ENCODE measurements at places on chromosomes 12 and 14.
A peak's percentile ranks its signal among the peaks of the same experiment; 100 is the strongest.

GRCh38 chr12:97293541-97293940, 169.1 kb upstream of the RMST start:
- no peak for DNase-seq

DNA sequence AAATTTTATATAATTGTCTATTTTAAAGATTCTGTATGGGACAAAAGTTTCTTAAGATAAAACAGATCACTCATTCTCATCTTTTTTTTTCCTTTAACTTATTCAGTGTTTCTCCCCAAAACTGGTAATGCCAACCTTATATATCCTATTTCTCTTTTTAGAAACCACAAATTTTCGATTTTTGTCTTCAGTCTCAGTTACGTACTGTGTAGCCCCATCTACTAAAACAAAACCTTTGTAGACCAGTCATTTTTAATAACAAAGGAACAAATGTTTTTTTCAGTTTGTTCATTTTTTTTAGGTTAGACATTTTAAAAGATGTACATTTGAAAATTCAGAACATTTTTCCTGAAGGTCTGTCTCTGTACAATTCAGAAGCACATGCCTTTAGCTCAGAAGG, 18.2 kb downstream of the PNMA1 start:
- no peak for DNase-seq

GRCh38 chr12:115257791-115258190, 573.8 kb upstream of the TBX3 start:
- no peak for DNase-seq

DNA sequence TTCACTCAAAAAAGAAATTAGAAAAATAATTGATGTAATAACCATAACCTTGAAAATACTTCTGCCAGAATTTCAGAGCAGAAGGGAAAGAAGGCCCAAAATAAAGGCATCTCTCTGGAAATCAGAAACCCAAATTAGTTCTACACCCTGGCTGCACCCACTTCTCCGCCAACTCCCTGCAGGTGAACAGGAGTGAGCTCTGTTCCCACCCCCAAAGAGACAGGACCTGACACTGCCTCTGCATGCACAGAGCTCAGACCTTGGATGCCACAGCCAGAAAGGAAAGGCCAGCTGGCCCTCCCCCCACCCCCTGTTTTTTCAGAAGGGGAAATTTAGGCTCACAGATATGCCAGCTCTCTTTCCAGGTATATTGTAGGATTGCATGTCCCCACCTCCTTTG, 228.2 kb downstream of the BCL11B start:
- no peak for DNase-seq

DNA sequence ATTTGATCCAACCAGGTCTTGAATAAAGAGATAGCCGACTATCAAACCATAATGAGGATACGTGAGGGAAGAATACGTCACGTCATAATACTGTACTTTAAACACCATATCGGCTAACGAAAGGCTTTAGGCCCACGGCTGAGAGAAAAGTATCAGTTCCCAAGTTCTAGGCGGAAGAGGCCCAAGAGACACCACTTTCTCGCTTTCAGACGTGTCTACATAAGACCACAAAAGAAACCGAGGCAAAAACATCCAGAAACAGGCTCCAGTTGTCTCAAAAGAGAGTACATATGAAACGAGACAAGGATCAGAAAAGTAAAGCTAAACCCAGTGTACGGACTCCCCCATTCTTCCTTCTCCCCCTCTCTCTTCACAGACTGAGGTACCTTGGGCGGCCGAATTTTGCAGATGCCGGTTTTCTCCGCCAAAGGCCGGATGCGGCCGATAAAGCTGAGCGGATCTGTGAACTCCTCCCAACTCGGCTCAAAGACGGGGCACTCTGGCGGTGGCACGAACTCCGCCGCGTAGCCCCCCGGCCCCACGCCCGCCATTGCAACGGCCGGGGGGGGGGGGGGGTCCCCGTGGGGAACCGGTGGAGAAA, 479 bp downstream of the KDM5A start:
- no peak for DNase-seq

DNA sequence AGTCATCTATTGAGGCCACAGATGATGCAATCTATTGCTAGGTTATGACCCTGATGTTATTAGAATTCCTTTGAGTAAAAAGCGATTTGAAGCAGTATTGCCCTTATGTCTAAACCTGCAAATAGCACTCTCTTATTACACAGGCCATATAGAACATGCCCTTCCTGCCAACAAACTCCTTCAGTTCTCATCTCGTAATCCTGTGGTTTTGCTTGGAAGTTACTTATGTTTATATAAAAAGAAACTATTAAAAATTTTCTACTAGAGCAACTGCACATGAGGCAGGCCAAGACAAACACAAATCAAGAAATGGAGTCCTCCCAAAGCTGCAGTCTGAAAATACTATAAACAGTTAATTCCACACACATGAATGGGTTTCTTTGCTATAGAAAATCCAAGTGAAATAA, 1200.2 kb downstream of the LRFN5 start:
- DNase-seq, result no peak

DNA sequence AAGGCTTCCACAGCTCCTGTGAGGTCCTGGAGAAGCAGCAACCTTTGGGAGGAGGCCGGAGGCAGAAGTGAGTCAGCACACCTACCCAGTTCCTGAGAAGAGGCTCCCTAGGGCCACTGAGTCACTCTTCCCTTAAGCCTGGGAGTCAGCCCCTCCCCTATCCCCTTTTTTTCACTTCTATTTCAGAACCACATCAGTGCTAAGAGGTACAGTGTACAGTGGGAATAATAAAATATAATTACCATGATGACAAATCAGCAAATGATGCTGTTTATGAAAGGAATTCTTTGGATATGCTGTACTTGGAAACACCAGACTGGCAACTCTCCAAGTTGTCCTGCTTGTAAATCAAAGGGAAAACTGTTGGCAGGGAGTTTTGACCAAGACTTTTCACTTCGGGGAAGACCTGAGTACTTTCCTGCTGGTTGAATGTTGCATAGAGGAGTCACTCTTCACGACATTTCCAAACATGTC, 7.8 kb upstream of the TBPL2 start:
- no peak for DNase-seq

- DNase-seq, result no peak
These were observed 9.9 kb downstream of the PMEL start for GRCh38 chr12:55955800-55956508.

GRCh38 chr12:68341822-68342221, 9.7 kb upstream of the MDM1 start:
- no peak for DNase-seq

DNA sequence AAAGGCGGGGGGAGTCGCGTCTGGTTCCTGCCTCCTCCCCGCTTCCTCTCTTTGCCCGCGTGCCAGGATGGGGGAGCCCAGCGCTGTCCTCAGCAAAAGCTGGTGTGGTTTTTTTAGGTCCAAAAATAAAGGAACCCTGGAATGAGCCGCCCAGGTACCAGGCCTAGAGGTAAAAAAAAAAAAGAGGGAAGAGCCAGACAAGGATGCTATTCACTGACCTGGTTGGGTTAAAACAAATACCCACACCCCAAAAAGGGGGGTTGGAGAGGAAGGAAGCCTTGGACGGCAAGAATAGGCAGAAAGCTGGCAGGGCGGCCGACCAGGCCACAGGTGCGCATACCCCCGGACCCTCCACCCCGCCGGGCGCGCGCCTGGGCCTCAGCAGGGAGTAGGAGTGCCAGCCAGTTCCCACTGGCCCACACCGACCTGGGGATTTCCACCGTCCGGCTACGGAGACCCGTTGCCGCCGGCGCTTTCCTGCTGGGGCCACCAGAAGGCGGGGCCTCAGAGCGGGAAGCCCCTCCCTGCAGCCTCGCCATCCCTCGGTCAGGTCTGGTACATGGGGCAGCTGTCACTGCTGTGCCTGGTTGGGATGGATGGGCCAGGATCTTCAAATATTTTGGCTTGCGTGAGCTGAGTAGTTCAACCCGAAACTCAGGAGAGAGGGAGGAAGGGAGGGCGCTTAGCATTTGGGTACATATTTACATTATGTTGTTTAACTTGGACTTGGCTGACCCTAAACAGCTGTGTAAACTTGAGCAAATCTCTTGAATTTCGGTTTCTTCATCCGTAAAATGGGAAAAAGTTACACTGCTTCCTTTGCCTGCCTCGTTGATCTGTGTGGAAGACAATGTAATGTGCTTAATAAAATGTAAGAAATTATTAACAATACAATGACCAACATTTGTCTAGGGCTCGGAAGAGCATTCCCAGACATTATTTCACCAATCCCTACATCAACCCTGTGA, 5.4 kb upstream of the IRF2BPL start:
- no peak for DNase-seq

DNA sequence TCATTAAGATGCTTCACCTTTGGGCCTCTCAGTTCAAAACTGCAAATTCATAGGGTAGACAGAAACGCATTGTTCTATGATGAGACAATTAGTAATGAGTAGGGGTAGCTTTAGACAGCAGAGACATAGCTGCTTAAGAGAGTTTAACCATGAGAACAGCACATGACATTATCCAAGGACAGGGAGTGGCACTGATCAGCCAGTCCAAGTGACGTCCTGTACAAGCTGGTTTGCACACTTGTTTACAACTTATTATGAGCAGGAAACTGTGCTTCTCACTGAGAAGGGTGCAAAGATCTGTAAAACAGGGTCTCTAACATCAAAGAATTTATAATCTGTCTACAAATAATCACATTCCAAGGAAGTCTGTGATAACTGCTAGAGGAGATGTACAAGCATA, 11.2 kb upstream of the SRSF5 start:
- DNase-seq, result no peak

GRCh38 chr12:110281549-110282299, 677 bp downstream of the ATP2A2 start:
- DNase-seq, result no peak

DNA sequence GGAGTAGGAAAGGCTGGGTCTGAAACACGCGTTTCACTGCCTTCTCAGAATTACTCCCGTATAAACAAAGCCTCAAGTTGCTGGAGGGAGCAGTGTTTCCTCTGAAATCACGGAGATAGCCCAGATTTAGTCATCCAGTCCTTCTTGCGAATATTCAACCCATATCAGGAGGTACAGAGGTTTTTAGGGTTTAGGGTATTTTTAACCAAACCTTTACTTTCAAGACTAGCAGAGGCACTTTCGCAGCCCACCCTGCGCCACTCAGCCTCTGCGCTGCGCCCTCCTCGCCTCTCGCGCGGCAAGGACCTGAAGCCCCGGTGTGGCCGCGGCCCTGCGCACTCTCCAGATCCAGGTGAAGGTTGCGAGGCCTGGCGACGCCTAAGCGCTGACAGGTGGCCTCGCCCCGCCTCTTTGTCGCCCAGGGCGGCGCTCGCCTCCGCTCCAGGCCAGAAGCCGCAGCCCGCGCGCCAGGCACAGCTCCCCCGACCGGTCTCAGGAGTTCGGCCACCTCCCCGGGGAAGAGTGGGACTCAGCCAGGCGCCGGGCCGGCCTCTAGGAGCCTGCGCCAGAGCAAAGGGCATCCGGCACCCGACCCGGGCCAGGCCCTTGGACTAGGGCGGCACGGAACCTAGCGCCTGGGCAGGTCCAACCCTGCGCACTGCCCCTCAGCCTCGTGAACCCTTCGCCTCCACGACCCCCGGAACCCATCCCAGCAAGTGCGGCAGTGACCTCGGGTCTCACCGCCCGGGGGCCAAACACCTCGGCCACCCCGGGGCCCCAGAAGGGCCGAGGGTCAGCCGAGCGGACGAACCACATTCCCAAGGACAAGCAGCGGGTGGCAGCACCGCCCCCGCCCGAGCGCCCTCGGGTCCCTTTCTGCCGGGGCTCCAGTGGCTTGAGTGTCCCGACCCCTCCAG, 1.8 kb upstream of the SAMD4A start:
- DNase-seq, result peak; percentile 43

DNA sequence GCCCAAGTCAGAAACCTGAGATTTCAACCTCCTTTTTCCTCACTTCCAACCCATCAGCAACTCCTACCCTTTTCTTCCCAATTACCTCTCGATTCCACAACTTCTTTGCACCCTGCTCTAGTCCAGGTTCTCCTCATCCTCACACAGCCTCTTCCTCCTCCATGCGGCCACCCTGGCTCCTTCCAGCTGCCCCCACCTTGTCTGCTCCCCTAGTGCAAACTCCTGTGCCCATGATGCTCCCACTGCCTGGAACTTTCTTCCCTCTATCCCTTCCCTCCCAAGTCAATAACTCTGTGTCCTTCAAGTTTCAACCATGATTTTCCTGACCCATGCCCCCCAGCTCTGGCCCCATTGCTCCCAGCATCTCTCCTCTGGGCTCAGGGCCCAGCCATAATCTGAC, 17.3 kb downstream of the SELPLG start:
- no peak for DNase-seq

DNA sequence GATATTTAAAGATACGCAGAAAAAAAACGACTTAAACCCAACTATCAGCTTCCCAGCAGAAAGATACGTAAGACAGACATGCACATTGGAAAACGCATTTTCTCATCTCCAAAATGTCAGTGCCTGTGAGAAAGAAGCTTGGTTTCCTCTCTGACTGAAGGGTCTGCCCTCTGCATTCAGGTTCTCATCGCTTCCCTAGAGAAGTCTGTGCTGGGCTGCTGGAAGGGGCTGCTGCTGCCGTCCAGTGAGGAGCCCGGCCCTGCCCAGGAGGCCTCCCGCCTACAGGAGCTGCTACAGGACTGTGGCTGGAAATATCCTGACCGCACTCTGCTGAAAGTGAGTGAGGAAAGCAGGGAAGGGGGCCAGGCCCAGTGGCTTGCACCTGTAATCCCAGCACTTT, 4.7 kb upstream of the PFDN5 start:
- no peak for DNase-seq

DNA sequence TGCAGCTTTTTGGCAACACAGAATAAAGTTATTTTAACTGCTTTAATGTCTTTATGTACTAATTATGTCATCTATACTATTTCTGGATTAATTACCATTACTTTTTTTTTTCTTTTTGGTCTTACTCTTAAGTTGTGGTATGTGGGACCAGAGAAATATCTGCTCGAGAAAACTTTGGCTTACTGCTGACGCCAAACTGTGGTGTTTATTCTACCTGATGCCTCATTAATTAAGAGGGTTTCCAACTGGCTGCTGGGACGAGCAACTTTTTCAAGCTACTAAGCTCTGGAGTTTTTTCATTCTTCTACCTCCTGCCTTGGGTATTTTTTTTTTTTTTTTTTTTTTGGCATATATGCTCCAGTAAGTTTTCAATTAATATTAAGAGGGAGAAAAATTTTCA, 1257.5 kb downstream of the FSCB start:
- DNase-seq, result no peak

GRCh38 chr12:81541121-81541520, 218.0 kb downstream of the PPFIA2 start:
- DNase-seq, result no peak

- no peak for DNase-seq
These were observed 144.6 kb upstream of the CDKN3 start for GRCh38 chr14:54252072-54252730.

DNA sequence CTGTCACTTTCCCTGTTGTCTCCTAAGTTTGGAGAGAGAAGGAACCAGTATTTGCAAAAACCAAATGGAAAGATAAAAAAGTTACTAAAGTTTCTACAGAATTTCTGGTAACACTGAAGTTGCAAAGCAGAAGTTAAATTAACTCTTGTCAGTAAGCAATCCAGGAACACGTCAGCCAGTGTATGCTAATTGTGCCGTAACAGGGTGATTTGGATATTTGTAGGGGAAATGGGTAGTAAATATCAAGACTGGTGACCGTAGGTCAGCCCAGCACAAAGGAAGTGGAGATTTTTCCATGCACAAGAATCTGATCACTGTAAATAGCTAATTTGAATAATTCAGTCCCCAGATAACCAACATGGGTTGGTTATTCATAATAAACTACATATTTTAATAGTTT, 2.3 kb downstream of the CDKN1B start:
- no peak for DNase-seq

Measured in left renal cortex interstitium (tissue), 4 donors.